ENCODE measurements at places on chromosomes 2 and 18.
A peak's percentile ranks its signal among the peaks of the same experiment; 100 is the strongest.

GRCh38 chr2:98829581-98830270 lies 98.8 kb upstream of the MGAT4A start:
- no peak for DNase-seq

- no peak for DNase-seq
Measured at GRCh38 chr2:118588850-118589249, 258.6 kb downstream of the EN1 start.

- no peak for DNase-seq
Measured at GRCh38 chr2:55802067-55802466, 108.4 kb upstream of the PNPT1 start.

- DNase-seq: no peak
Measured at GRCh38 chr2:97868986-97869721, 126.6 kb downstream of the TMEM131 start.

DNA sequence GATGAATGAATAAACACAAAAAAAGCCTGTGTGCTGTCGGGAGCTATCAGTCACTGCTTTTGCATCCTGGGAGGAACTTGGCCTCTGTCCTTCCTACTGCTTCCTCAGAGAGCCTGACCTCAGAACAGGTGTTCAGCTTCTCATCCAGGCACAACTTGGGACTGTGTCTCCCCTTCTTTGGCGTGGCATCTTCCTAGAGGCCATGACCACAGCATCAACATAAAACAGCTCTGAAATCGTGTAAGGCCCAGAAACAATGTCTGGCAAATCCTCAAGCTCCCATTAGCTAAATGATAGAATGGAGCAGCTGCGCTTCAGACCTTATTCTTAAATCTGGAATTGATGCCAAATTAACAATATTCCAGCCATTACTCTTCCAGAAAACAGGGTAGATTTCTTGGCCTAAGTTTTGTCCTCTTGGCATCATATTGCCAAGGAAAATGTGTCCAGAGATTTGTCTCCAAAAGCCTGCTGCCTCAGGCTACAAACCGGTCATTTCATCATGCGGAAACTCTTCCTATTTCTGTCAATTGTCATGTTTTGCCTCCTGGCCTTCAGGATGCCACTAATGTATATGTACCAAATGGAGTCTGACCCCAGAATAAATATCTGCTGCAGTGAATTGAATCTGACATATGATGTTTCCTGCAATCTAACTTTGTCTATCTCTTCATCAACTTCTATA lies 53.2 kb upstream of the RAB27B start:
- DNase-seq: no peak

DNA sequence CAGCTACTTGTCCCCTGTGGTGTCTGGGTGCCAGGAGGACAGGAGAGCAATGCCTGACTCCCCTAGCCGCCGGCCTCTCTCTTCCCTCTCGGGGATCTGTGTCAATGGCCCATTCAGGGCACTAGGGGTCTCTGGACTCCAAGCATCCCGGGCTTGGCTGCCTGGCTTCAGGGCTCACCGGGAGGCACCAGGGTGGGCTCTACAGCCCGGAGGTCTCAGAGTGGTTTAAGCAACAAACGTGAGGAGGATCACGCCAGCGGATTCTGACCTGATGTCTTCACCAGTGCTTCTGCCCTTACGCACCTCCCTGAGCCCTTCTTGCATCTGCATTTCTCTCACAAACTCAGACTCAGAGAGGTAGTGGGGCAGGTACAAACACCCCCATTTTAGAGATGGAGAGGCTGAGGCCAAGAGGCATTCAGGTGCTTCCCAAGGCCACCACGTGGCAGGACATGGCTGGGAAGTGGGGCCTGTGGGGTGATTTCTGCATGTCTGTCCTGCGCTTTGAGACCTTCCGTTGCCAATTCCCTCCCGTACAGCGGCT lies 243.0 kb downstream of the CELF4 start:
- DNase-seq: peak; percentile 45

All from NCI-H1436 (cell line).